Endodermal cell (in vitro differentiated cells): ENCODE measurements at places on chromosomes 12 and 14. TPM values are rescaled to one million over a fixed set of nuclear protein-coding genes. Genes with fewer than 3 reads are reported as not detected.

DNA sequence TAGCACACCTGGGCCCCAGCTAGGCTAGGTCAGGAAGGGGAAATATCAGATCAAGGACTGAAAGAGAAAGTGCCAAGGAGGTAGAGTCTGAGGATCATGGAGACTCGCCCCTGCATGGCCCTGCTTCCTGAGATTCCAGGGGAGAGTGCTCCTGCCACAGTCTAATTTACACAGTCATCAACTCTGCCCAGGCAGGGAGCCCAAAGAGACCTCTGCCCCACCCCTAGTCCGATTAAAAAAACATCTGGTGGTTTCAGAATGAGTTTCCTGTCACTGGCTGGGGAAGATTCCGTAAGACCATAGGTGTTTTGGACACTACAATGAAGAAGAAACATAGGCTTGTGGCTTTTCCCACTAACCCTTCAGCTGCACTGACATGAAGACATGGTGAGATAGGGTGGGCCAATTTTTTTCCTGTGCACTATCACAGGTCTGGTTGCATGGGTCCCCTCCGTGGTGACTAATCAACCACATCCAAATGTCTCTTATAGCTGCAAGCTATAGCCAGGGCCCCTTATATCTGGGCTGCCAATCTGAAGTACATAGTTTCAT is 31.5 kb upstream of the GZMB start:
- H3K27me3 ChIP-seq, result no peaks in the 10 kb centered on the region
- H3K36me3 ChIP-seq, result no peaks in the 10 kb centered on the region
- no peak overlapping the region for H3K4me3 ChIP-seq
- no peak overlapping the region for H3K27ac ChIP-seq

DNA sequence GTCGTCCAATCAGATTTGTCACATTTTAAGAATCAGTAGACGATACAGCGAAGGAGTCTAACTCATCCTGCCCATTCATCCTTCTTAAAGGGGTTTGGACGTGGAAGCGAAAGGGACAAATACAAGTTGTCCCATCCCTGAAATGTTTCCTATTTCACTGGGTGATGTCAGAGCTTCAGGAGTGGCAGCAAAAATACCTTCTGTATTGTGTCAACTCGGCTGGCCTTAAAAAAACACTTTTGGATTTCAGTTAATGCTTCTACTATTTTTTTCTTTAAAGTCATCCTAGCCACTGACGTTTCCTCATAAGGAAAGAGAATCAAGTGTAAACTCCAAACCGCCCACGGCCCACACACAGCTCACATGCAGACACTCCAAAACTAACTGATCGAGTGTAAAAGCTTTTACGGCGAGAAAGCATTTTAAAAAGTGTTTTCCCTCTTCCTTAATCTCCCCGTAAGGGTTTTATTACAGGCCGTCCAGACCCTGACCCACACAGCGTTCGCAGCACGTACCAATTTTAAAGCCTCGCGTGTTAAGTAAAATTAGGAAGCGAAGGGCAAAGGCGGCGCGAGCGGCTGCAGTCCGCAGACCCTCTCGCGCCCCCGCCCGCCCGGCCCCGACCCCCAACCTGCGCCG is 593 bp downstream of the CFL2 start:
- peak overlapping the region; percentile 89 for H3K4me3 ChIP-seq
- H3K4me1 ChIP-seq, result no peaks in the 10 kb centered on the region
- peaks cover 9% of the 10 kb centered on the region for H3K27me3 ChIP-seq
- H3K27ac ChIP-seq, result peak overlapping the region; percentile 33
- H3K36me3 ChIP-seq, result peaks cover 16% of the 10 kb centered on the region
- DNase-seq, result no peak

Gene KRT6C
- total RNA-seq, result not detected in 3 replicates

Gene BHLHE41
- 0.11 to 38.4 TPM (median 0.46 TPM) in 3 replicates for total RNA-seq

Gene GDF11
- total RNA-seq, result 27.6 to 35.3 TPM (median 29.8 TPM) in 3 replicates
